Activated CD4-positive, alpha-beta T cell treated with anti-CD3 and anti-CD28 coated beads, Interleukin-2, amount 50 U/mL, for 48 hours (primary cell): ENCODE measurements at places on chromosomes 3 and 15.

- no peak for DNase-seq
Measured at GRCh38 chr15:95656595-95656994, 673.9 kb upstream of the NR2F2 start.

GRCh38 chr3:74390121-74390877 is 224.2 kb downstream of the CNTN3 start:
- no peak for DNase-seq

DNA sequence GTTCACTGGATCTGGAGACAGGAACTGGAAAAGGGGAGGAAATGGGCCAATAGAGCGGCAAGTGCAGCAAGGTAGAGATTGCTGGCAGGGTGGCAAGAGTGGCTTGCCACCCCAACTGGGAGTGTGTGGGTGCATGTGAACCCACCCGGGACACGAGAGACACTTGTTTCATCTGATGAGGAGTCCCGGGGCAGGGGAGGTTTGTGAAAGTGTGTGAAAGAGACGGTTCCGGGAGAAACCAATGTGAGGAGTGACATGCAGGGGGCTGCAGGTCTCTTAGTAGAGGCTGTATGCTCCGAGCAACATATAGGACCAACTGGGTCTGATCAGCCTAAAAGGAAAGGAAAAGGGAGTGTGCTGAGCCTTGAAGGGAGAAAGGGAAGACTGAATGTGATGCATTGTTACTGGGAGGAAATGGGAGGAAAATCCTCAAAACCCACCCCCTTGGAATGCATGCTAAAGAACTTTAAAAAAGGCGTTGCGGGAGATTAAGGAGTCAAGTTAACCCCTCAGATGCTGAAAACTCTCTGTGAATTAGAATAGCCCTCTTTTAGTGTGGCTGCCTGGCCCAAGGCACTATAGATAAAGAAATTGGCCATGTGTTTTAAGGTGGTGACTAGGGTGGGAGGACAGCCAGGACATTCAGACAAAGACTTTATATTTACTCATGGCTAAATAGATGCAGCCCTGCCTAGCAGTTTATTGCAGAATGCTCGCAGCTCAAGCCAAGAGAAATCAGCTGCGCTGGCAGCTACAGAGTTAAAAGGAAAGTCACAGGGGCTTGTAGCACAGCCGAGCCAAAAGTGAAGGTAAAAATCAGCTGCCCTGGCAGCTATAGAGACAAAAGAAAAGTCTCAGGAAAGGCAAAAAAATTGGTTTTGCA is 9.1 kb upstream of the SLC9C1 start:
- no peak for DNase-seq

- DNase-seq: no peak
Measured at GRCh38 chr3:159234306-159234705, 432.5 kb downstream of the MFSD1 start.

GRCh38 chr3:128052595-128053351 is 536 bp downstream of the SEC61A1 start:
- DNase-seq: no peak

DNA sequence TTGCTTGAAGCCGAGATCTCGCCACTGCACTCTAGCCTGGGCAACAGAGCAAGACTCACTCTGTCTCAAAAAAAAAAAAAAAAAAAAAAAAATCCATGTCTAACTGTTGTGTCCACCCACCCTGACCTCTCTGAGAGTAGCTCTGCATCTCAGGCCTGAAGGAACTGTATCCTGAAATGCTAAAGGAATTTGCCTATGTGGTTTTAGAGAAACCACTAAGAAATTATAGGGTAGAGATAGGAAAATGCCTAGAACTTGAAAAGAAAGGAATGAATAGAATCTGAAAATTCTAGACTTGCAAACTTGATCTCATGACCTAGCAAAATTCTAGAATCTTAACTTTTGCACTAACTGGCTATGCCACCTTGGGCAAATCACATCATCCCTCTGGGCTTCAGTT is 217.5 kb upstream of the ROPN1 start:
- DNase-seq: no peak

- DNase-seq: no peak
Measured at GRCh38 chr3:195180490-195181112, 90.4 kb downstream of the XXYLT1 start.

DNA sequence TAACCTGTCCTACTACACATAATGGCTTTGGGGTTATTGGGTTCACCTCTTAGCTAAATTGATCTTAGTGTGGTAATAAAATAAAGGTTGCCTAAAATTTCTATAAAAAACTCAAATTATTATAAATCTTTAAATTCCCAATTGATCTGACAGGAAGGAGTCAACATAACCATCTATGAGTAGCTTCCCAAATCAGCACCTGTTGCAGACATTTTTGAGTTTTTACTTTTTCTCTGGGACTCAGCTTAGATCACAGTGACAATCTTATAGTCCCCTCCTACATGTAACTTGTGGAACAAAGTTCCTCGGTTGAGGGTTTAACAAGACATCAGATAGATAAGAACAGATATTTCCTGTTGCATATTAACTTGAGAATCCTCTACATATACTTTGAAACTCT is 601.0 kb downstream of the TUSC7 start:
- DNase-seq: no peak

GRCh38 chr3:193347521-193348501 is 30.7 kb downstream of the ATP13A5 start:
- DNase-seq: no peak

DNA sequence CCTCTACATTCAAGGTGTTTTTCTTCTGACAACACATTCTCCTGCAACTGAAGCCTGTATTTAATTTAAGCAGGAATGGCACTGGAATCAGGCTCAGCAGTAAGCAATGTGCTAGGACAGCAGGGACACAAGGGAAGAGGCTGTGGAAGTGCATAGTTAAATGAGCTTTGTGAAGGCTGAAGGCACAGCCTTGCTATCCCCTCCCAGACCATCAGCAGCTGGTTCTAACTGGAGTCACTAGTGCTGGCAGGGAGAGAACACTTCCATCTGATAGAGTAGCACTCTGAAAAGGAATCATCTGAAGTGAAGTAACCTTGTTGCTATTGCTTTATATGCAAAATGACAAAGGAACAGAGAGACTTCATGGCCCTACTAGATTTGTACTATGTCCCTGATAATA is 14.7 kb downstream of the UQCC5 start:
- DNase-seq: no peak

DNA sequence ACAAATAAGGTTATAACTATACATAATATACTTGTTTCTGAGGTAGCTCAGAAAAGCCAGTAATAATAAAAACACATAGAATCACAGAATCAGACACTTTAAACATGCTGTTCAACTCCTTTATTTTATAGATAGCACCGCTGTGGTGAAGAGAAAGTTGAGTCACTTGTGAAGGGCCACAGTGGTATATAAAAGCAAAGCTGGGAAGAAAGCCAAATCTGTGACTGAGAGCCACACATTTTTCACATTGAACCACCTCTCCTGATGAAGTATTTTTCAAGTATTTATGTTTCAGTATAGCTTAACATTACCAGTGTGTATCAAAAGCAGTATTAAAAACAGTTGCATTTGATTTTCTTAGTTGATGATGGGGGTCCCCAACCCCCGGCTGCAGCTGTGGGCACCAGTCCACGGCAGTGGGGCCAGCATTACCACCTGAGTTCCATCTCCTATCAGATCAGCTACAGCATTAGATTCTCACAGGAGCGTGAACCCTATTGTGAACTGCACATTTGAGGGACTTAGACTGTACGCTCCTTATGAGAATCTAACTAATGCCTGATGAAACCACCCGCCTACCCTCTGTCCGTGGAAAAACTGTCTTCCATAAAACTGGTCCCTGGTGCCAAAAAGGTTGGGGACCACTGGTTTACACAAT is 46.2 kb downstream of the TBL1XR1 start:
- no peak for DNase-seq

DNA sequence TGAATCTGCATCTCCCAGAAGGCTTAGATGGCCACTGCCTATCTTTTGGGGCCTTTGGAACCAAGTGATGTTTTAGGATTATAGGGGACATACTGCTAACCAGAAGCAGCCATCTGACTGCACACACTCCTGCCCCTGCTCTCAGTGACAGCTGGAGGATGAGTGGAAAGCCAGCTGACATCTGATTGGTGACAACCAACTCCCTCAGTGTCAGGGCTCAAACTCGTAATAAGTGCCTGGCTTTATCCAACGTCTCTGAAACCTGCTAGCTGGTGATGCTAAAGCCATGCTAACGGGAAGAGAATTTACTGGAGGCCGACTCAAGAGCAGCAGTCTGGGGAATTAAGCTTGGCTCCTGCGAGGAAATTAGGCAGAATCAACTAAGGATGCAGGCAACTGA is 35.1 kb downstream of the KY start:
- DNase-seq: no peak

DNA sequence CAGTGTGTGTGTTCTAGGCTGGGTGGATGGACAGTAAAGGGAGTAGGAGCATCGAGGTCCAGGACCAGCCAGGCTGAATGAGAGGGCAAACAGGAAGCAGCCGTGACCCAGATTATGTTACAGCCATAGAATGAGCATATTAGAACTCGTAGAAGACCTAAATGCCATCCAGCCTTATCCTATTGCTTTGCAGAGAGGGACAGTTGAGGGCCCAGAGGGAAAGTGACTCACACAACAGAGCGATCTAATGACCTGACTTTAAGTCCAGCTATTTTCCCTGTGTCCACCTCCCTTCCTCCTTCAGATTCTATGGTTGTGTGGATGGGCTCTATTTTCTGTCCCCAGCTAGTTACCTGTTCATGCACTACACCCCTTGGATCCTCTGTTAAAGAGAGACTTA is 634.1 kb upstream of the TBL1XR1 start:
- no peak for DNase-seq

- DNase-seq: no peak
Measured at GRCh38 chr3:77038930-77039605, 831 bp upstream of the ROBO2 start.

DNA sequence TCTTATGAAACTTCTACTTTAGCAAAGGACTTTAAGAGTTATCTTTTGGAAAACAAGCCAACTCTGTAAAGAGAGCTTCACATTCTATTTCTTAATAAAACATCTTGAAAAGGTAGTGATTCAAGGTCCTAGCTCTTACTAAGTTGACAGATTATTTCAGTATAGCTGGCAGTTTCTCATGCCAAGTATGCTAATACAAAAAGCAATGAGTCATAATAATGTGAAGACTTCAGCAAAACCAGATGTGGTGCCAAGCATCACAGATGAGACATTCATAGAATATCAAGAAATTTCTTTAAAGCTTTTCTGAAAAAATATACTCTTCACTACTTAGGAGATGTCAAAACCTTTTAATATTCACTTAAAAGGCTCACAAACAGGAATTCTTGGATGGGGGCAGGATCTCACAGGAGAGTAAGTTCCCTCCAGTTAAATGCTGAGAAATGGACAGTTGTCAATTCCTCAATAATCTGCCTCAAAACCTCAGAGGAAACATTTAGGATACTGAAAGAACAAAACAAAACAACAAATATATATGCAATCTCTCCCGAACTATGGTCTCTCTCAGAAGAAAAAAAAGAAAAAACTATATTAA is 45.6 kb downstream of the DCBLD2 start:
- no peak for DNase-seq

DNA sequence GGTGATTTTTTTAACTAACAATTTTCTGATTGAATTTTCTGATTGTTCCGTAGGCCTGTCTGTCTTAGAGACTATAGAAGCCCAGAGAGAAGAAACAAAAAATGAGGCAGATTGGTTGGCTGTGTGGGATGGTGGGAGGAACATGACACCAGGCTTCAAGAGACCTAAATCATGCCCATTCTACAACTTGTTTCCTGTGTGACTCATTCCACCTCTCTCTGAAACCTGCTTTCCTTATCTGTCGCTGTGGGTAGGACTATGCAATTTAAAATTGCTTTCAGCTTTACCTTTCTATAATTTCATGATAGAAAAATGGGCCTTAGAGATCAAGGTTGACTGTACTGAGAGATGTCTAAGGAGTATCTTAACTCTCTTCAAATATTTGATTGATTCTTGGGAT is 44.5 kb downstream of the OXNAD1 start:
- DNase-seq: no peak

DNA sequence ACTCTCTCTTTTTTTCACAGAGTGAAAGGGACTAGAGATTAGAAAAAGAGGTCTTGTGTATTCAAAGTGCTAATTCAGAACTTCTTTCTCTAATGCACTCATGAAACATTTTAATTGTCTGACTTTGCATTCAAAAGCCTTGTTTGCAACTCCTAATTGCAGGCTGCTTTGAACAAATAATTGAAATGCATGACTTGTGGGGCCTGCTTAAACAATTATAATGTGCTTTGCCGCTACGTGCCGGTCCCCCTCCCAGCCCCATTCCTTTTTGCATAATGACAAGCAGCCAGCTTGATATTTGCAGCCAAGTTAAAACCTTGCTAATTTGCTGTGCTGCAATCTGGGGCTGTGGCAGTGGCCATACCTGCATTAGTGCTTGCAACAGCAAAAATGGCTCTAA is 114.5 kb downstream of the FOXB1 start:
- no peak for DNase-seq

GRCh38 chr3:9666704-9667445 is 17.6 kb downstream of the MTMR14 start:
- DNase-seq: no peak

DNA sequence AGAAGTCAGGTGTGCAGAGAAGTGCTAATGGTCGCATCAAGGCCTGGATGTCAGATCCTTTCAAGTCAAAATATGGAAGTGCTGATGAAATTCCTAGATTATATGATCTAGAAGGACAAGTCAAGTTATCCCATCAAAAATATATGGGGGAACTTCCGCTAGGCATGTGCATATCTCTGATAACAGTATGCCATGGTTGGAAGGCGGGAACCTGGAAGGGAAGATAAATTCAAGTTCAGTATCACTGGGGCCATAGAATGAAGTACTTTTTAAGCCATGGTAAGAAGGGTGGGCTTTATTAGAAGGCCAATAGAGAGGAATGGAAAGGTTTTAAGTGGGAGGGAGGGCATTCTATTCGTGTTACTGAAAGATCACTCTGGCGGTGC is 38.3 kb downstream of the MITF start:
- DNase-seq: no peak

DNA sequence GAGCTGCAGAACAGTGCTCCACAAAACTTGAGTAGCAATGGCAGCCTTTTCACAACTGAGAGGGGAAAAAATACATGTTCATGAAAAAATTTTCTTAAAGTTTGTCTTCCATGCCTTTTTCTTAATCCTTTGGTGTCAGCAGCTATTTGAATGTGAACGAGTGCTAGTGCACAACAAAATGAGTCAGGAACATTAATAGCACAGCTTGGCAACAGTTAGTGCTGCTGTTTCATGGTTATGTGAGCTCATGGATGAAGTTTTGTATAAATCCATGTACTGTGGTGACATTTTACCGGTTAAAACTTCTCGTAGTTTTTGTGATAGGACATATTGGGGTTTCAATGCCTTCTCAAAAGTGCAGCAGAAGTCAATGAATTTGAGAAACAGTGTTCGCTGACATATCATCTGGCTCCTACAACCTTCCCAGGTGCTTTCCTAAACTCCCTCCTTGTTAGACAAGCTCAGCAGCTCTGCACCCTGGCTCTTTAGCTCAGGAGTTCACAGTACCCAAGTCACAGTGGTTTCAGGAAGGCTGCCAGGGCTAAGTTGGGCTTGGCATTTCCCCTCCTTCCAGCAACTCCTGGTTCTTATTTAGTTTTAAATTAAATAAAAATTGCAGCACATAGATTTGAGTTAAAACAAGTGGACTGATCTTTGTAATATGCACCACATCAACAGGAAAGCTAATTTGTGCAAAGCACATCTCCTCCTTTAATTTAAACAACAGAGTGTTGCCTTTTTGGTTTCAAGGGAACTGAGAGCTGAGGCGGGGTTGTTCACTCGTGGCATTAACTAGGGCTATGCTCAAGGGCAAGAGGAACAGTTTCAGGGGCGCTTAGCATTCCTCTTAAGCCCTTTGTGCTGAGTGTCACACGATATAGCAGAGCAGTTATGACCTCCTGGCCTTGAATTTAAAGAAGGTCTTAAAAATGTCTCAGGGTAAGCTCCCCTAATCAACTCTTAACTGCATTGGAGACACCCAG is 362.8 kb downstream of the CHST2 start:
- no peak for DNase-seq

GRCh38 chr3:64390893-64391292 is 165.6 kb upstream of the PRICKLE2 start:
- DNase-seq: no peak
